ENCODE measurements at places on chromosomes 6 and 20. TPM values are rescaled to one million over a fixed set of nuclear protein-coding genes. Genes with fewer than 3 reads are reported as not detected.

IRF4 gene
- total RNA-seq = not detected

CGA gene
- total RNA-seq = 0.72 TPM

SLC32A1 gene
- not detected for total RNA-seq

CHRNA4 gene
- total RNA-seq = not detected

- no peak overlapping the region for H3K27ac ChIP-seq
- H3K4me3 ChIP-seq = no peak overlapping the region
- DNase-seq = no peak
- H3K4me1 ChIP-seq = no peaks in the 10 kb centered on the region
- H3K27me3 ChIP-seq = no peaks in the 10 kb centered on the region
These were observed 57.4 kb upstream of the MRAP2 start for GRCh38 chr6:83976037-83976755.

DNA sequence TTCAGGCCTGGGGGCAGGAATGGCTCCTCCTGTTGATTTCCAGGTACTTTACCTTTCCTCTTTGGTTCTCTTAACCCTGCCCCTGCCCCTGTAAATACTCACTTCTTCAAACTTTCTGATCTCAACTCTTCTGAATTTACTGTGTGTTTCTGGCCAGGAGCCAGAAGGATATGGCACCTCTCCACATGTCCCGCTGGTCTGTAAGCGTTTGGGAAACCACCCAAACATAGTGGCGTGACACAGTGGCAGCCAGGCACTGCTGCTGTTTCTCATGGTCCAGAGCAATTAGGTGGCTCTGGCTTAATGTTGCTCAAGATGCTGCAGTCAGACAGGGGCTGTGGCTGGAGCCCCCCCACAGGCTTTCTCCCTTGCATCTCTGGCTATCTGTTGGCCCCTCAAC is 374.5 kb downstream of the RNGTT start:
- H3K27me3 ChIP-seq = no peaks in the 10 kb centered on the region
- H3K4me3 ChIP-seq = no peak overlapping the region
- no peak overlapping the region for H3K27ac ChIP-seq

DNA sequence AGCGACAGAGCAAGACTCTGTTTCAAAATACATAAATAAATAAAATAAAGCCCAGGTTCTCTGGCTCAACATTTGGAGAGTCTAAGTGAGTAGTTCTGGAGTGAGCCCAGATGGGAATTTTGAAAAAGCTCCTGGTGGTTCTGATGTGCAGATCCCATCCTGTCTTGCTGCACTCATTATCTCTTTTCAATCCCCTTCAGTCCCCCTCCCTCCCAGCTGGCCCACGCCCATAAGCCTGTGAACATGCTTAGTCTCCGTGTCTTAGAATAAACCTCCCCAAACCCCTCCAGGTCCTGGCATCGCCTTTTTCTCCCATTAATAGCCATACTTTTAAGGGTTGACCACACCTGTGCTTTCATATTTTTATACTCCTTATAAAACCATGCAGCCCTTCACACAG is 19.4 kb upstream of the TULP1 start:
- DNase-seq = no peak
- H3K4me3 ChIP-seq = no peak overlapping the region
- H3K27me3 ChIP-seq = no peaks in the 10 kb centered on the region
- no peaks in the 10 kb centered on the region for H3K36me3 ChIP-seq

- DNase-seq = no peak
- no peaks in the 10 kb centered on the region for H3K36me3 ChIP-seq
- peaks cover 6% of the 10 kb centered on the region for H3K27me3 ChIP-seq
- H3K4me1 ChIP-seq = no peaks in the 10 kb centered on the region
- no peak overlapping the region for H3K4me3 ChIP-seq
These were observed 184.9 kb downstream of the GPX5 start for GRCh38 chr6:28710466-28711191.

GRCh38 chr6:126662966-126663365 is 323.1 kb downstream of the CENPW start:
- H3K27ac ChIP-seq = no peak overlapping the region
- no peaks in the 10 kb centered on the region for H3K4me1 ChIP-seq
- H3K36me3 ChIP-seq = no peaks in the 10 kb centered on the region
- DNase-seq = no peak

Measured in adrenal gland (tissue), 19 donors.